Activated CD8-positive, alpha-beta memory T cell treated with anti-CD3 and anti-CD28 coated beads for 1 hour (primary cell): ENCODE measurements at places on chromosomes 7 and 10.

GRCh38 chr10:79400146-79401004 lies 45.0 kb downstream of the ZCCHC24 start:
- peak; percentile 37 for DNase-seq

- no peak for DNase-seq
Observed at GRCh38 chr10:27635699-27636270, 109.8 kb downstream of the MKX start.

DNA sequence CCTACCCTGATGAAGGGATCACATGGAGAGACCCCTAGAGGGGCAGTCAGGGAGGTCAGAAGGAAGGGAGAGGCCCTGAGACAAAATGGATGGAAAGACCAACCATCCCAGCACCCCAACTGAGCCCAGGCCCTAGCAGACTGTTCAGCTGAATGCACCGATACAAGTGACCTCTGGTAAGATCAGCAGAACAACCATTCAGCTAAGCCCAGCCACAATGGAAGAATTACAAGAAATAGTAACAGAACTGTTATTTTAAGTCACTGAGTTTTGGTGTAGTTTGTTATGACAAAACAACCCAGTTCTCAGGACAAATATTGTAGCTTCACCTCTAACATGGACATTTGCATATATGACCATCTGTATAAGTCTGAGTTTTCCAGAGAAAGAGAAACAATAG lies 210.4 kb upstream of the SVIL start:
- DNase-seq, result no peak

- DNase-seq, result no peak
Observed at GRCh38 chr7:25105911-25106310, 19.1 kb downstream of the CYCS start.

- DNase-seq, result no peak
Observed at GRCh38 chr10:91935886-91936285, 12.3 kb downstream of the BTAF1 start.

- no peak for DNase-seq
Observed at GRCh38 chr7:121151774-121152221, 163.3 kb downstream of the CPED1 start.

DNA sequence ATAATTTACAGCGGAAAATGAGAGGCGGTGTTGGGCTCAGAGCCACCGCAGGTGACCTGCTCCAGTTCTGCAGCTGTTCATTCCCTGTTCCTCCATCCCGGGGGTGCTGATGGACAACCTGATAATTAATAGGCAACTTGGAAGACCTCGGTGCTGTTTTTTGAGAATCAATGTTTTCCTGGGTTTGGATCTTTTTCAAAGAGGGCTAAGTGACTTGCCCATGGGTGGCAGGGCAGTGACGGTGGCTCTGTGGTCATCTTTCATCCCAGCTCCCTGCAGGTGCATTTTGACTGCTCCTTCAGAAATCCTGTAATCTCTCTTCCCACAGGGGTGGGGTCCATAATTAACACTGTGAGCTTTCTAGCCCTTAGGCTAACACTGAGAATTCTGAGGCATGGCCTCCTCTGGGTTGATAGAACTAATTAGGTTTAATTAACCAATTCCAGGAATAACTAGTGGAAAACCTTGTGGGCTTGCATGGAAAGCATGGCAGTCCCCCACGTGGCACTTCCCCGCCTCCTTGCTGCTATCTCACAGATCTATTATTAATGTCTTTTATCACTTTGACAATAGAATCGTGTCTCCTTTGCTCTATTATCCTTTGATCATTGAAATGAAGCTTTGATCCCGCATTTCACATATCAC lies 217.9 kb downstream of the GLRX3 start:
- no peak for DNase-seq

GRCh38 chr10:51788273-51788672 lies 88.9 kb upstream of the CSTF2T start:
- no peak for DNase-seq

GRCh38 chr10:42864575-42864974 lies 82.0 kb downstream of the BMS1 start:
- DNase-seq, result no peak

GRCh38 chr10:49649936-49650723 lies 29.3 kb upstream of the C10orf53 start:
- no peak for DNase-seq

DNA sequence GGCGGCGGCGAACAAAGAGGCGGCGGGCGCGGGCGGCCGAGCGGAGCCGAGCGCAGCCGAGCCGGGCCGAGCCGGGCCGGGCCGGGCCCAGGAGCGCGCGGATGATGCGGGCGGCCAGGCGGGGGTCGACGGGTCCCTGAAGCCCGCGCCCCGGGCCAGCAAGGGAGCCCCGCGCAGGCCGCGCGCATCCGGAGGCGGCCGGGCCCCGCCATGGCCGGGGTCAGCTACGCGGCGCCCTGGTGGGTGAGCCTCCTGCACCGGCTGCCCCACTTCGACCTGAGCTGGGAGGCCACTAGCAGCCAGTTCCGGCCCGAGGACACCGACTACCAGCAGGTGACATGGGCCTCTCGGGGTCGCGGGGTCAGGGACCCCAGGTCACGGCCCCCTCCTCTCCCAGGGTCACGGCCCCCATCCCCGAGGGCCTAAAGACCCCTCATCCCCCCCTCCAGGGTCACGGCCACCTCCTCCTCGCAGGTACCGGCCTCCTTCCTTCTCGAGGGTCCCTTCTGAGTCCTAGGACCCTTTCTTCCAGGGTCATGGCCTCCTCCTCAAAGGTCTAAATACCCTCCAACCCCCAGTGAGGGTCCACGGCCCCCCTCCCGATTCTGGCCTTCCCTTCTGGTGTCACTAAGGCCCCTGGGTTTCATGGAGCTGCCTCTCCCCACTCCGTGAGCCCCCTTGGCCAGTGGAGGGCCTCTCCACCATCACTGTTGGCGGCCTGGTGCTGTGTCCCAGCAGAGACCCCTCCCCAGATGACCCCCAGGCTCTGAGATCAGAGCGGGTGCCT lies at the start of gene TTYH3:
TSS of gene TTYH3 (plus strand) at position 41 of the 787 bp plus-strand sequence. CDS start at position 211, 170 bp downstream.
- DNase-seq, result no peak

- DNase-seq, result no peak
Observed at GRCh38 chr10:69552268-69552667, 21.0 kb downstream of the NEUROG3 start.

GRCh38 chr7:132771301-132771730 lies 195.0 kb upstream of the PLXNA4 start:
- DNase-seq, result no peak

DNA sequence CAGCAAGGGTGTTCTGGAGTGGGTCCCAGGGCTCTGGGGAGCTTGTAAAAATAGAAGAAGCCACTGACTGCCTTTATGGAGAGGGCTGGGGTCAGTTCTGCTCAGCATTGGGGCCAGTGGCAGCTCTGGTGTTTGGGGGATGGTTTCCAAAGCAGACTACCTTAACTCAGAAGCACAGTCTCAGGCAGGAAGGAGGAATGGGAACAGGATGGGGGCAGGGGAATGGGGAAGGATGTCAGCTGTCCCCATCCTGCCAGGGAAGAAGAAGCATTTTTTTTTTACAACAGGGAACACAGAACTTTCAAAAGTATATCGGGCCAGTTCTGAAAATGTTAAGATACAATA lies 28.8 kb downstream of the TSPAN15 start:
- no peak for DNase-seq

GRCh38 chr10:46092524-46093081 lies 46.5 kb upstream of the MSMB start:
- DNase-seq, result no peak

DNA sequence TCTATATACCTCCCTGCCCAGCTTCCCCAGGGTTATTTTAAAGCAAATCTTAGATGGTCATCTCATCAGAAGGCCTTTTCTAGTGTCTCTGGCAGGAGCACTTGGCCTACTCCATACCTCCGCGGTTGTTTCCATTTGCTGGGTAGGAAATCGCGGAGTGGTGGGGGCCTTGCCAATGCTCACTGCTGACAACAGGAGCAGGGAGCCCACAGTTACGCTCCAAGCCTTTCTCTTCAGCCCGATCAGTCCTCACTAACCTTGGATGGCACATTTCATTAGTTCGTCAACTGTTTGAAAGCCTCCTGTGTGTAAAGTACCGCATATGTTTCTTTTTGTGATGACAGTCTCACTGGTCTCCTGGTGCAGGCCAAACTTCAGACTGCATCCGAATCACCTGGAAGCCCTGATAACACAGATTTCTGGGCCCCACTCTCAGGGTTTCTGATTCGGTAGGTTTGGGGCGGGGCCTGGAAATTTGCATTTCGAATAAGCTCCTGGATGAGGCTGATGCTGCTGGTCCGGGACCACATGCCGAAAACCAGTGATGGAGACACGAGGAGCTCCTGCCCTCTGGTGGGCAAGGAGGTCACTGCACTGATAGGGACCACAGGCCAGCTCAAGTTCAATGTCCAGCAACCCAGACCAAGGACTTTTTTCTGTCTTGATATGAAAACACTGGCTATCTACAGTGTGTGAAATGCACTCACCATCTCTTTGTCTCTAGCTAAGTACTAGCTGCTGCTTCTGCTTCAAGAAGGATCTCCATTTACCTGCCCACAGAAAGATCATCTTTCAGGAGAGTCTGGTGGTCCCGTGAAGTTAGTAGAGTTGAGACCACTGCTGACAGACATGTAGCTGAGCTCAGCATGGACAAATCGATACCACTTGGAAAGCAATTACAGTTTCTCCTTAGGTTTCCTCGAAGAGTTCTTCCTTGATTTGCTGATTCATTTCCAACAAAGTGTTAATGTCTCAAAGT lies 14.0 kb downstream of the LRGUK start:
- peak; percentile 24 for DNase-seq

DNA sequence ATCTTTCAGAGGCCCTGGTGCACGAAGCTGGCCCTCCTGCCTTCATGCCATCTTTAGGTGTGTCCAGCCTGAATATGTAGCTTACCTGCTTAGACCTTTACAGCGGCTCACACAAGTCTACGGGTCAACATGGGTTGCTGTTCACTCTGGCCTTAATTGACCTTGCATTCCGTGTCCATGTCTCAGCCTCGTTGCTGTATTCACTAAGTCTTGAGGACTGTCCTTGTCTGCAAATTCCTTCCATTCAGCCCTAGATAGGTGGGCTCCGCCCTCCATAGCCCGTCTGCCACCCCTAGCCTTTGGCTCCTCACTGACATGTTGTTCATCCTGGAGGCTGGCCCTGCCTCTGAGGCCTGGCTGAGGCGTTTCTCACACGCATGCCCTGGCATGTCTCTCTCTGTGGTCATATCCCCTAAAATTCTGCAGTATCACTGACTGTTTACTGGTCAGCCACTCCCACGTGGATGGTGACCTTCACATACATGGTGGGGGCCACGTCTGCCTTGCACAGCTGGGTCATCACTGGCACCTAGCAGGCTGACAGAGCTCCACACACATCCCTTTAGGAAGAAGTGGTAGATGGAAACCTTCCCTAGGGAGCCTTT lies 394.1 kb upstream of the MKI67 start:
- no peak for DNase-seq

GRCh38 chr7:110719741-110720140 lies 371.2 kb upstream of the LRRN3 start:
- DNase-seq, result no peak

GRCh38 chr10:32308027-32308603 lies 38.8 kb downstream of the EPC1 start:
- DNase-seq, result no peak

GRCh38 chr10:100469756-100470155 lies 6.9 kb downstream of the WNT8B start:
- DNase-seq, result no peak

DNA sequence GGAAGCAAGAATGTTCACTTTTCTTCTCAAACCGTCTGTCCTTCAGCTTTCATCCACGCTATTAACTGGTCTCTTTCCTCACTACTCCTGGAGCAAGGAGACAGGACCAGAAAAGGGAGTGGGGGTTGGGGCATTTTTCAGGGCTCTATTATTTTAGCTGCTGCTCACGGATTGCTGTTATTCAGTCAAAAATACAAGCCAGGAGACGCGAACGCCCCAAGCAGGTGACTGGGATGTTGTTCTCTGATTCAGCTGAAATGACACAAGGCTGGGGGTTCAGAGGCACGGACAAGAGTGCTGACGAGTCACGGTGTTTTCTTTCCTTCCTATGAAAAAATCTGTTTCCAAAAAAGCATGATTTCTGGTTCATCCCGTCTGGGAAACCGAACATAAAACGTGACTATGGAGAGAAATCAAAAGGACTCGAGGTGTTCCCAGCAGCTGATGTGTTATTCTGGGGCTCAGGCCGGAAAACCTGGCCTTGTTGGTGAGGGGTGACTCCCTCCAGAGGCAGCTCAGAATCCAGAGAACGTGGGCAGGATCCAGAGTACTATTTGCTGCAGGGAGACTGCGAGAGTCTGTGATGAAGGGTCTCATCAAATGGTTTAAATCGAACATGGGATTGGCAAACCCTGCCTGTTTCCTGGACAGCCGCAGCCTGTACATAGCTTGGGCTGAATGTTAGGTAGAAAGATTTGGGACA lies 3.5 kb upstream of the INHBA start:
- no peak for DNase-seq

DNA sequence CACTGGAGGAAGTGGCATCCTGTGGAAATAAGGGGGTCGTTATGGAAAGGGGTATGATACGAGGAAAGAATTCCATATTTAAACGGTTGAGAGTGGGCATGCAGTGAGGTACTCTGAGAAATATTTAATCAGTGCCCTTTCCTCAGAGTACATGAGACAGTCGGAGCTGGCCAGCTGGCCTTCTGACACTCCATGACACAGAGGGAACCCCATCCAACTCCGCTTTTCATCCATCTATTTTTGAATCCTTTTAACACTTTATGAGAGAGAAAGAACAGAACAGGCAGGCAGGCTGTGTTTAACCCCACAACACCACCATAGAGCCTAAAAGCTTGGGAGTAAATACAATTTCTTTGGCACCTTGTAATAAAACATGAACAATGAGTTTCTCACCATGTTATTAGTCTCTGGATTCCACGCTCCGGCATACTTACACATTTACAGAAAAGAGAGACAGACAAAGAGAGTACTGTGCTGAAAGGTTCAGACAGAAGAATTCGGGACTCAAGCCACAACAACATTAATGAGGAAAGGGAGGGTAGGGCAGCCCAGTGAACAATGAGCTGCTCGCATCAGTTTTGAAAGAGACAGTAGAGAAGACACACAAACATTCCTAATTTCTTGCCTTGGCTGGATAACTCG lies 124.2 kb upstream of the PDLIM1 start:
- DNase-seq, result no peak

GRCh38 chr10:22978918-22979317 lies 51.1 kb downstream of the ARMC3 start:
- DNase-seq, result no peak

- no peak for DNase-seq
Observed at GRCh38 chr7:96521068-96521894, 188.4 kb downstream of the SEM1 start.

GRCh38 chr10:1362589-1363445 lies 306.6 kb downstream of the WDR37 start:
- no peak for DNase-seq

- no peak for DNase-seq
Observed at GRCh38 chr7:148337246-148337965, 253.2 kb upstream of the C7orf33 start.

- no peak for DNase-seq
Observed at GRCh38 chr7:45401155-45401554, 173.0 kb upstream of the ADCY1 start.

- no peak for DNase-seq
Observed at GRCh38 chr10:89846786-89847185, 145.4 kb downstream of the KIF20B start.

DNA sequence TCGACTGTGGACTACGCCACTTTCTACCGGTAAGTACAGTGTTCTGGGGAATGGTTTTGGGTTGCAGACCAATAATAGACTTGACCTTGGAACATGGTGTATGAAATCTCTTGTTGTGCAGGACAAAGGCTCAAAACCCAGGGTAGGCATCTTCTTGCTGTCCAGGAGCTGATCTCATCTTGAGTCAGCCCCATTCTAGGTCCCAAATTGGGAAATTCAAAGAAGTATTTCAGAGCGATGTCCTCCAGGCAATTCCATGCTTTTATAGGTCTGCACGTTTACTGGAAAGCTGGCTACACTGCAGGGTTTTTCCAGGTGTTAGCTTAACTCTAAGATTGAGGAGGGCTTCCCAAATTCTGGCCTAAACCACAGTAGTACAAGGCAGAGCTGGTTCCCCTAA lies 180.7 kb downstream of the BMPER start:
- no peak for DNase-seq
